ENCODE measurements at places on chromosomes 6 and 20.
A peak's percentile ranks its signal among the peaks of the same experiment; 100 is the strongest.

DNA sequence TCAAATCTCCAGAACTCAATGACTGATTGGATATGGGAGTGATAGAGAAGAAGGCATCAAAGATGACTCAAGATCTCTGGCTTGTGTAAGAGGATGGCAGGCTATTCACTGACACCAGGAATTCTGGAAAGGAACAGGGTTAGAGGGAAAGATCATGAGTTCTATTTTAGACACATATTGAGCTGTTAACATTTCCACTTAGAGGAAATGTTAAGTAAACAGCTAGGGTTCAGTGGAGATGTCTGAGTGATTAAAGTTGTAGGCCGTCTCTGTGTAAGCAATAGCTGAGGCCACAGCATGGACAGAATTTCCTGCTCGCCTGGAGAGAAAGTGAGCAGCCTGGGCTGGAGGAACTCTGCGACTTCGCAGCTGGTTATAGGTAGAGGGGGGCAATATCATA lies 21.0 kb downstream of the ZC3H12D start:
- no peak for DNase-seq

GRCh38 chr20:53815509-53815908 lies 221.9 kb upstream of the ZNF217 start:
- DNase-seq, result no peak

DNA sequence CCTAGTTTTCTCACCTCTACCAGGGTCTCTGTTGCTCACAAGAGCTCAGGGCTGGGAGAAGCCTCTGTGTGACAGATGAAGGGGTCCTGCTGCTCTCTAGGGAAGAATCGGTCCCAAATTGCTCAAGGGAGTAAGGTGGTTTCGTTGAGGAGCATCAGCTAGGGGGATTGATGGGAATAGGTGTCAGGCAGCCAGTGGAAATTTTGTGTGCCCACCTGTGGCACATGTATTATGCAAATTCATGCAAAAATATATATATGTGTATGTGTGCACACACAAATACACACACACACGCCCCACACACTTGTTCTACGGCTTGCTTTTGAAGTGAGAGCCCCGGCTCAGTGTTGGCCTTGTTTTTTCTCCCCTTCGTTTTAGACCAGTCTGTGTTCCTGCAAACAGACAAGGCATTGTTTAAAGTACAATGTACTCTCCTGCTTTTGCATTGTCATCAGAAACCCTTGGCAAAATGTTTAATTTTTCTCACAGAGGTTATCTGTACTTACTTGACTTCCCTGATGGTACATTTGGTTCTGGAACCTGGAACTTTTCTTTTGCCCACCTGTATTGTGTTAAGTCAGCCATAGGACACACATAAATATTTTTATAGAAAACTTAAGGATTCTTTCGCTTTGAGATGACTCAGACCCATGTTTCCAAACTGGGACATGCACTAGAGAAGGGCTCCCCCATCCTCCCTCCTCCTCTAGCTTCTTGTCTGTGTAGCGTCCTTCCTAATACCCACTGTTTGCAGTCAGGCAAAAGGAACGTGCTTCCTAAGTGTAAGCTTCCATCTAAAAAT lies 26.7 kb downstream of the FOXO3 start:
- DNase-seq, result no peak

- peak; percentile 2 for DNase-seq
Observed at GRCh38 chr6:42742116-42742894, 3.6 kb downstream of the TBCC start.

GRCh38 chr6:22411376-22412105 lies 114.7 kb upstream of the PRL start:
- DNase-seq, result no peak

GRCh38 chr6:134637282-134637681 lies 312.6 kb downstream of the ALDH8A1 start:
- DNase-seq, result no peak

- DNase-seq, result no peak
Observed at GRCh38 chr6:99618649-99619408, 12.2 kb downstream of the PRDM13 start.

GRCh38 chr6:47836639-47837038 lies 54.8 kb downstream of the OPN5 start:
- DNase-seq, result no peak

- no peak for DNase-seq
Observed at GRCh38 chr6:16704401-16705045, 56.7 kb downstream of the ATXN1 start.

GRCh38 chr20:47493963-47494293 lies 7.8 kb upstream of the NCOA3 start:
- DNase-seq, result no peak

- DNase-seq, result no peak
Observed at GRCh38 chr6:56278171-56278591, 30.8 kb upstream of the COL21A1 start.

GRCh38 chr6:138607478-138608433 lies 108.5 kb upstream of the NHSL1 start:
- DNase-seq, result no peak

- DNase-seq, result no peak
Observed at GRCh38 chr20:38261054-38261390, 487 bp upstream of the KIAA1755 start.

- no peak for DNase-seq
Observed at GRCh38 chr6:26224940-26225847, 138.0 kb downstream of the HFE start.

- DNase-seq, result no peak
Observed at GRCh38 chr6:33992191-33992590, 153.7 kb downstream of the GRM4 start.

DNA sequence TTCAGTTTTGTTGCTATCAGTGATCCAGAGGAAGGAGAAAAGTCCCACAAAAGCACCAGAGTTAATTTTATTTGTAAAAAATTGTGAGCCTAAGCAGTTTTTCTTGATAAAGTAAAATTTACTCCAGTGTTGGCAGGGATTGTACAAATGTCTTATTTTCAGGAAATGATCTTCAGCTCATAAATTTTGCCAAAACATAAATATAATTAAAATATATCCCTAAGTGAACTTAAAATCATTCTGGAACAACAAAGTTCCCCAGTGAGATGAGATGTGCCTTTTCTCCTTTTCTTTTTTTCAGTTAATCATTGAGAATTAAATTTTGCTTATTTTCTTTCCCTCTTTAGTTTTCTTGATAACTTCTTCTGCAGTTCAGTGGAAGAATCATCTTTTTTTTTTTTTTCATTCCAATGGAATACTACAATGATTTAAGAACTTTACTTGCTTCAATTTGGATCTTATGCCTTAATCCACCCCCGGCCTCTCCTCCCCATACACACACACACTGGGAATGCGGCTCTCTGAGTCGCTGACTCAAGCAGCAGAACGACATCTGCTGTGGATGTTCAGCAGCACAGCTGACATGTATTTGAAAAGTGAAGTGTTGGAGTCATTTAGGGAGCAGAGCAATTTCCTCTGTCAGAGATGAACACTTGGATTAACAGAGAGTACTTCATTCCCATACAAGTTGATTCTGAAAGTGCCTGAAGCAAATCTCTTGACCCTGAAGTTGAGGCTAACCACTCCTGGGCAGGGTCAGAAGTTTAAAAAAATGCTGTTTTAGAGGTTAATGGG lies 27.7 kb upstream of the LAMA4 start:
- DNase-seq, result no peak

DNA sequence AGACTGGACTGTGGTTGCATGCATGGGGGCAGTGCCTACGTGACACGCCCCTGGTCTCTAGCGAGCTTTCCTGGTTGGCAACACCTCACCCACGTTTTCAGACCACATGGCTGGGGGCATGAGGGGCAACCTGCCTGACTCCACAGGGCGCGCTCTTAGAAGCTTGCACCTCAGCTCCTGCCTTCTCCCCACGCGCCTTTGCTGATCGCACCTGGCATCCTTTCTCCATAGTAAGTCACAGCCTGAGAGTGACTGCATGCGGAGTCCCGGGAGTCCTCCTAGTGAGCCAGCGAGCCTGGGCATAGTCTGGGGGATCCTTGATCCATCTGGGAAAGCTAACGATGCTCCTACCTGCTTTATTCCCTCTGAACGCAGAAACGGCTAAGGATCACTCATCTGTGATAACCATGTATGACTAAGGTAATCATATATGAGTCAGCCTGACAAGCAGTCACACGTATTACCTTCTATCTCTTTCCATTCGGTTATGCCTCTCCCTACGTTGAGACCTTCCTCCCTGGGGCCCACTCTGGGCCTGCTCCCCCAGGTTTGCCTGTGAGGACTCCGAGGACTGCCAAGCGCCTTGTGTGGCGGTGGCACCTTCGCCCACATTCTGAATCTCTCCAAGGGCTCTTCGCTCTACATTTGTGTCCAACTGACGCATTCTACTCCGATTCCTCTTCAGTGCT lies 4.5 kb downstream of the TCFL5 start:
- DNase-seq, result no peak

GRCh38 chr20:63268671-63269439 lies 3.8 kb upstream of the ARFGAP1 start:
- no peak for DNase-seq

- peak; percentile 40 for DNase-seq
Observed at GRCh38 chr20:23568320-23568970, at the start of gene CST9L. Gene CST9L (minus strand): TSS chr20:23568484. CDS start chr20:23568450, 34 bp downstream.

GRCh38 chr6:113672491-113673149 lies 184.5 kb upstream of the MARCKS start:
- peak; percentile 67 for DNase-seq

DNA sequence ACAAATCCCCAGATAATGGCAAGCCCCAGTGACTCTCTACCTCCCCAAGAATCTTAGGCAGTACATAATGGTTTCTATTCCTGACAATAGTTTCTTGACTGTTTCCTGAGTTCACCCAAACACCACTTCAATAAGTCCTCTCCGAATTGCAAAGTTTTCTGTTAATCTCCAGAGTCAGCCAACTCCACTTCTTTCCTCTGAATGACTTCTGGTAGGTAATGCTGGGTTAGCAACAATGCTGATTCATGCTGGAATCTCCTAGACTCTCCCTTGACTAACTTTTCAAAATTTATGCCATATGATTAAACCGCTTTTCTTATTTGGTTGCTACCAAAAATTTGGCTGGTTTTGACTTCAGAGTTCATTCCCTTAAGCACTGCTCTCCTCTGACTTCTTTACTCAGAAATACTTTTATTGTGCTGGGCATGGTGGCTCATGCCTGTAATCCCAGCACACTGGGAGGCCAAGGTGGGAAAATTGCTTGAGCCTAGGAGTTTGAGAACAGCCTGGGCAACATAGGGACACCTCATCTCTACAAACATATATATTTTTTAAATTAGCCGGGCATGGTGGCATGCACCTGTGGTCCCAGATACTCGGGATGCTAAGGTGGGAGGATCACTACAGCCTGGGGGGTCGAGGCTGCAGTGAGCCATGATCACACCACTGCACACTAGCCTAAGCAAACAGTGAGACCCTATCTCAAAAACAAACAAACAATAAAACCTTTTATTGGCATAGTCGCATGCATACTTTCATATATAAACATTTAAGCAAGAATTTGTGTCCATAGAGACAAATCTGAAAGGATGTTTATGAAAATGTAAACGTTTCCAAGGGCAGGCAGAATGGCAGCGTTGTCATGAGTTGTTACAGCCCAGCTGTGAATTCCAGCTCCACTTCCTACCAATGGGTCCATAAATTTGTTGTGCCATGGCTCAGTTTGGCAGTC lies 249.3 kb upstream of the PLN start:
- DNase-seq, result no peak

- no peak for DNase-seq
Observed at GRCh38 chr6:2680264-2680922, 70.3 kb downstream of the MYLK4 start.

GRCh38 chr6:6697620-6698019 lies 109.1 kb downstream of the LY86 start:
- no peak for DNase-seq

DNA sequence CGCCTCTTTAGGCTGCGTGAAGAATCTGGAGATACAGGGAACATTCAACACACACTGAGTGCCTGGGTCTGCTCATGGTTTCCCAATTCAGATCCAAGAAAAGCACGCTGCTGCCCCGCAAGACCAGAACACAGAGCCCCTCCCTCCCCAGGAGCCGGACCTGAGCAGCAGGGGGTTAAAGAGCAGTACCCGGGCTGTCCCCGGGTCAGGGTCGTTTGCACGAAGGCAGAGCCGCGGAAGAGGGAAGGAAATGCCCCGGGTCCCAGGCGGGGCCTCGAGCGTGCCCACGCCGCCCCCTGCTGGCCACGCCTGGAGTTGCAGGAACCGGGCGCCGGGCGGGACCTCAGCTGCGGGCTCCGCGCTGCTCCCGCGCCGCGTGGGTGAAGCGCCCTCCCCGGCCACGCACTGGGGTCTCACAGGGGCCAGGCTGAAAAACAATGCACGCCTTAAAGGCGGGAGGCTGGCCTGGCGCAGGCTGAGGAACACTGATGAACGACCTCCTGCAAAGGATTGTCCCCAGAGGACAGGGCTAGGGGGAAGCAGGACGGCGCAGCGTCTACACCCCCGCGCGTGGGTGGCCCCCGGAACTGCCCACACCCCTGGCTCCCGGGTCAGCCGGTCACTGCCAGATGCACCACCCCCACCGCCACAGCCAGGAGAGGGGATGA lies 48.9 kb downstream of the ANKRD60 start:
- peak; percentile 81 for DNase-seq

DNA sequence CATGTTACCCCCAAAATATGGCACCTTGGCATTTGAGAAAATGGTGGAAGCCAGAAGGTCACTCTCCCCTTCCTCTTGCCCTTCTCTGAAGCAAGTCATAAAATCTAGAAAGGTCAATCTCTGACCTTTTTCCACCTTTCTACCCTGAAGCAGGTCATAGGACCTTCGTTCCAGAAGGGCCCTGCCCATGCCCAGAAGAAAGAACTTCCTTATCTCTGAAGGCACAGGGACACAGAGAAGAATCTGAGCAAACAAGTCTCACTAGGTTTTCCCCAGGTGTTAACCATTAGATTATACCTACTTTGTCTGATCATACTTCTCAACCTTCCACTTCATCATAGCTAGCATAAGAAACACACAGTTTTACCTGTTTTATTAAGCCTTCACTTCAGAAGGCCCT lies 42.5 kb downstream of the SMPDL3A start:
- DNase-seq, result no peak
